ENCODE measurements at places on chromosomes 2 and 18. TPM values are rescaled to one million over a fixed set of nuclear protein-coding genes. Genes with fewer than 3 reads are reported as not detected.

Gene PDE11A
- total RNA-seq = not detected

DNA sequence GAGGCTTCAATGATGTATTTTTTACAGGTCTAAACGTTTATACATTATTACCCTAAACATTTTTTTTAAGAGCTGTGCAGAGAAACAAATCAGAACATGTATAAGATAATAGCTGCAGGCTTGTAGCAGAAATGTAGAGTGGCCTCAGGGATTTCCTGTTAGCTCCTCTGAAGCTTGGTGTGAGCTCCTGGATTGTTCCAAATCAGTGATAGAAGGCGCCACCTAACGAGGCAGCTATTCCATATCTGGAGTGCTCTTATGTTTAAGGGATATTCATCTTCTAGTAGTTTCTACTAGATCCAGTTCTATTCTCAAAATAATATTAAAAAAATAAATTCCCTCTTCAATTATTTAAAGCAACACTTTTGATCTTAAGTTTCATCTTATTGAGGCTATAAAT lies 93.1 kb downstream of the LRP1B start:
- no peak for DNase-seq

Gene APCDD1
- 8.2 TPM for total RNA-seq

DNA sequence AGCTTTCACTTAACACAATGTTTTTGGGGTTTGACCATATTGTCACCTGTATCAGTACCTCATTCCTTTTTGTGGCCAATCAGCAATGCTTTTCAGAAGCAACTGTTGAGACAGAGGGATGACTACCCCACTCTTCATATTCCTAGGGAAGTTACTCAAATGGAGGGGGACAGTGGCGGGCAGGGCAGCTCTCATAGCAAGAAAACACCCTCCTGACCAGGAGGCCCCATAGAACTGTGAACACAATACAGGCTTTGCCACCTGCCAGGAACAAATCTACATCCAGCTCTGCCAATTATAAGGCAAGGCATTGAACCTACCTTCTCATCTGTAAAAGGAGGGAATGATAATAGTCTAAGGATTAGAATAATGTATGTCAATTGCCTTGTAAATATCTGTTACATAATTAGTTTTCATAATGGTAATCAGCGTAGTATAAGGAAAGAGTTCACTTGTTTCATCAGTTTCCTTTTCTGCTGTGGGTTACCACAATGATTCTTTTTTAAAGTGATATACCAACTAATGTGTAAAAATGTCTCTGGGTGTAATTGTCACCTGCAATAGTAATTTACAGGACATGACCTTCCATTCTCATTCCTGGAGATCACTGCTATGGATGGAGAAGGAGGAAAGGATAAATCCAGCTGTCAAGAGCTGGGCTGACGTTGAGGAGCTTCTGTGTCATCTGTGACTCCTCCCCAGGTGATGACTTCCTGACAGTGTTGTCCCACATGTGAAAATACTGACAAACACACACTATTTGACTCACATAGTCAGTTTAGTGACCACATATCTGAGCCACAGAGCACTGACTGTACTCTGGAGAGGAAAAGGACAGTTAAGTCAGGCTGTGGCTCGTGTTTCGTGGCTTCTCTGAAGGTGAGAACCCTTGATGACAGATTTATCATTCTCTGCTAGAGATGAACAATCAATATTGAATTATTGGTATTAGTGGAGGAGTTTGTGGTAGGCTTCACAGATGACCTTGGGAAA lies 13.5 kb downstream of the ALPK2 start:
- peak; percentile 74 for DNase-seq

GRCh38 chr2:848099-848498 lies 102.5 kb upstream of the SNTG2 start:
- no peak for DNase-seq

Gene GPR55
- not detected for total RNA-seq

DNA sequence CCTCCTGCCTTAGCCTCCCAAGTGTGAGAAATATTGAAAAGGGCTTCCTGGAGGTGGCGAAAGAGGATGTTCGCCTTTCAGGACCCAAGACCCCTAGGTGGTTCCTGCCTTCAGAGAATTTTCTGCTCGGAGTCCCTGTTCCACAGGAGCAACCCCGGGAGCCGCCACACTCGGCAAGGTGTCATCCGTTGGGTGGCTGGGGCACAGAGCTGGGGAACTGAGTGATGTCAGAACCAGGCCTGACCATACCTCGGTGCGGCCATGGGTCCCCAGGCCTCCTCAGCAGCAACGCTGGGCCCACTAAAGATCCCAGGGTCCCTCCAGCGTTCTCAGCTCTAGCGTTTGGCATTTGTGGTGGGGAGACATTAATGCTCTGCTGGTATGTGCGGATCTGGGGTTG lies 23.7 kb upstream of the TAF1B start:
- DNase-seq = no peak

Gene IL1B
- total RNA-seq = 0.06 TPM

Gene ASIC4
- not detected for total RNA-seq

Gene PXDN
- 126 TPM for total RNA-seq

DNA sequence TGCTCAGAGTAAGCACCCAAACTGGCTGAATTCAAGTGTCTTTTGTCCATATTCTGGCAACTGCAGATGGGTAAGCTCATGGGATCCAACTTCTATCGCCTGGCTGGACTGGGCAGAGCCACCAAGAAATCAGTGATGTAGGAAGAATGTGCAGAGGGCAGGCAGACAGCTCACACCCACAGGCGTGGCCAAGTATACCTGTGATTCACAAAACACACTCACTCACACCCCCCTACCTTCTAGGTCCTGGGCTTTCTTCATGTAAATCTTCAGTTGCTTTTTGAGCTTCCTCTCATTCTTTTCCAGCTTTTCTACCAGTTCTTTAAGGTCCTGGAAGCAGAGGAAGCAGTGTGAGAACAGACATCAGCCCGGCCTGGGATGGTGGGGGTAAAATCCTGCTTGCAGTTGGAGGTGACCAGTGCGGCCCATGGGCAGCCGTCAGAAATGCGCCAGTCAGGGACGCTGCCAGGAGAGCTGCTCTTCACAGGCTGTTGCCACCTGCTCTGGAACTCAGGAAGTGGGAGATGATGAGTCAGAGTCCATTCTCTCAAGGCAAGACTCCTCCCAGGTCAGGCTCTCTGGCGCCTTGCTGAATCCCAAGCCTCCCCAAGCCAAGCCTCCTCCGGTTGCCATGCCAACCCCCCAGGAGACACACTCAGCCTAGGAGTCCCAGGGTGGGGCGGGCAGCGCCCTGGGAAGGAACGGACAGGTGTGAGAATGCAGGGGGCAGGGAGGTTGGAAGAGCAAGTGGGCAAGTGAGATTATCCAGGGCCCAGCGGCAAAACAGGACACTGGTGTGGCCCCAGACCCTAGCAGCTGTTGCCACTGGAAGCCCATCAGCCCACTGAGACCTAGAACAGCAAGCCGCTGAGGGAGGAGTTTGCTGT lies 36.2 kb upstream of the ACAA2 start:
- DNase-seq = peak; percentile 99

All from LHCN-M2 (cell line).